ENCODE measurements at places on chromosomes 2 and 18.

DNA sequence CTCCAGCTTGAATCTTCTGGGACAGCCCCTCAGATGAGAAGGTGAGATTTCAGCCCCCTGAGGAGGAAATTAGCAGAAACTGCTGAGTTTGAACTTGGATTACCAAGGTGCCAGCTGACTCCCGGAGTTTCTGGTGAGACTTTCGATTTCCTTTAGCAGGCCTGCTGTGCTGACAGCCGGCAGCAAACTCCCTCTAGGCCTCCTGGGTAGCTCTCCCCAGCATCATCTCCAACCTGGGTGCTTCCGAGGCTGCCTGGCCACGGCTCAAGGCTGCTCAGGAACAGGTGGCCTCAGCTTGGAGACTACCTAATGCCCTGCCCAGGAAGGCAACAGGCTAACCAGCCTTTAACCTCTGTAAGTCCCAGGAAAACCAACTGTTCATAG, 16.5 kb downstream of the SDC1 start:
- DNase-seq = no peak

DNA sequence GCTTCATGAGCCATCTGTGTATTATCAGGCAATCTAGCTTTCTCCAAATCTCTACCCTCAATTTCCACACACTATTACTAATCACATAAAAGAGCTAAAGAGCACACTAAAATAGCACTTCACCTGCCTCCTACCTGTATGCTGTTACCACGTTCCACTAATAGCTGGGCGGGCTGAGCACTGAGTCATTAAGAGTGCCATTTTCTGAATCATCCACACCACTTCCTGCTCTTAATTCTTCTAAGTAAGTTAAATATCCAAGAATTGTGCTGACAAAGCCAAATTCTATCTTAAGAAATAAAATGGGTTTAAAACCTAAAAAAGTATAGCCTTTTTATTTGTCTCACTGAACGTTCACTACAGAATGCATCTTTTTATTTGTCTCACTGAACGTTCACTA, 35.7 kb downstream of the NOL10 start:
- no peak for DNase-seq

GRCh38 chr18:44741511-44741910, 60.8 kb downstream of the SETBP1 start:
- no peak for DNase-seq

- no peak for DNase-seq
Measured at GRCh38 chr2:208406474-208407451, at the start of gene PTH2R. Gene PTH2R (plus strand): TSS chr2:208406792. CDS start chr2:208407044, 252 bp downstream.

DNA sequence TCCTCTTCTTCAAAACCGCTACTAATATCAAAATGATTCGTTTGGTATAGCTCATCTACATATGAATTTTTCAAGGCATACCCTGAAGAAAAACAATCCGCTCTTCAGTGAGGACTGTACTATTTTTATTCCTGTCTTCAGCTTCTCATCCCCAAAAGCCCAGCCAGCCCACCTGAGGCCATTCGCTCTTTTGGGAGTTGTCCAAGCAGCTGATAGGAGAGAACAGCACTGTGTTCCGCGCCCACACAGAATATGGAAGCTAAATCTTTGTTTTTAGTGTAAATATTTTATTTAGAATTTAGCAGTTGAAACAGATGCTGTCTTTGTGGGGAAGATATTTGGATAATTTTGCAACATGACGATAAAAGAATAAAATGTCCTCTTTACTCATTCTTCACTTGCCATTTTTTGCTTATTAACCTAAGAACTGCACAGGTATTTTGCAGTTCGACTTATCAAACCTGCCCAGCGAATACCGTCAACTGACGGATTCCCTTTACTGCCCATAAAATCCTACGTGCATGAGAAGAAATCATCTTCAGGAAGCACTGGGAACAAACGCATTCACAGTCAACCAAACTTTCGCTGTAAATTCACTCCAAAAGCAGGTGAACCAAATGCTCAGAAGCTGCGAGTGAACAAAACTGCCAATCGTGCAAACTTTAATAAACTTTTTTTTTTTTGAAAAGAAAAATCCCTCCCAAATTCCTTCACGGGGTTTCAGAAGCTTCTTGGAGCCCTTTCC, 3.4 kb downstream of the ZNF521 start:
- DNase-seq = no peak

DNA sequence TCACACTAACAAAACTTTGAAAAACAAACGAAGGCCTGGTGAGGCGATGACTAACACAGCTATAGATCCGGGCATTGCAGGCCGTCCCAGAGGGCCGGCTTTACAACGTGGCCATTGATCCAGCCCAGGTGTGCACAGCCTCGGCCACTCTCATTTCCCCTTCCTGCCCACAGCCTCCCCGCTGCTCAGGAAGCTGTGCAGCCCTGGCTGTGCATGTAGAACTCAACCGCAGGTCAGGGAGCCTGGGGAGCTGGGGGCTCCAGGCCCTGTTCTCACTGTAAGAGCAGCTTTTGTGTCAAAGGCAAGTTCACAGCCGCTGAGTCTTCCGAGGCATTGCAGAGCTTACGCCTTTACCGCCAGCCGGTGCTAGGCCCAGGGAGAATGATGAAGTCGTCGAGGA, 87.2 kb downstream of the LONRF2 start:
- no peak for DNase-seq

DNA sequence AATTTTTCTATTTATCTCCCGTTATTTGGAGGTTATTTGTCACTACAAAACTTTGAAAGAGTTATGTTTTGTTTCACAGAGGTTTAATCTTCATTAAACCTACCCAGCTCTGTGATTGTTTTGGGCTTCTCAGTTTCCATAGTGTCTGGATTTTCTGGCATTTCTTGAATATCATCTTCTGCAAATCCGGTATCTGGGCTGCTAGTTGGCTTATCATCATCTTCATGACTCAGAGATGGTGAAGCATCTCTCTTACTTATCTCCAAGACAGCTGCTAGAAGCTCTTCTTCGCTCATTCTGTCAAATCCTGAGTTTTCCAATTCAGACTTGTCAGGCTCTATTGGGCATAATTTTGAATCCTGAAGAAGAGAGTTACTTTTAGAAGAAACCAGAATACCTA, 55.6 kb downstream of the VIL1 start:
- DNase-seq = no peak

DNA sequence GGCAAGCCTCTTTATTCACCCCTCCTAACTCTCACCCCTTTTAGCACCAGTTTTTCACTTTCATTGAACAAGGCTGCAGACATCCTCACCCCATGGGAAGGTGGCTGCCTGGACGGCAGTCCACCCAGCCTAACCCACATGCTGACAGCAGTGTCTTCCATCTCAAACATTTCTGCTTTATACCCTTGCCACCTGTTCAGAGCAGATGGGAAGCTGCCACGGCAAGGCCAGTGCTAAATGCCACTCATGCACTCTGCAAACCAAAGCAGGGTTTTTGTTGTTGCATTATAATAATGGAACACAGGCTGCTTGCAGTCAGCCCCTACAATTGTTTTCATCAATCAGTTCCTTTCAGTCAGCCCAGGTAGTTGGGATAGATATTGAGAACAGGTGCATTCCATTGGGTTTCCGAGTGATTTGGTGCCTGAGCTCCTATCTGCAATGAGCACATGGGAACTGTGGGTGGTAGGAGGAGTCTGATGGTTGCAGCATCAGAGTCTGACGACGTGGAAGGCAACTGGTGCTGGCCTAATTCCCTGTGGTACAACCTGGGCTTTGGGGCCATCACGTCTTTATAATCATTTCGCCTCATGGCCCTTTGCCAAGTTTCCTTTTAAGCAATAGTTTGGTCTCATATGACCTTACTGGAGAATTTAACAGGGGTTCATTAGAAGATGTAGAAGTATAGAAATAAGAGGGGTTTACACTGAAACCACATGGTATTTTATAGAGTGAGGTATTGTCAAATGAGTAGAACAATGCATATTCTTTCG, 252.5 kb upstream of the SP5 start:
- no peak for DNase-seq

- DNase-seq = no peak
Measured at GRCh38 chr2:116692988-116693387, 1121.5 kb upstream of the DDX18 start.

DNA sequence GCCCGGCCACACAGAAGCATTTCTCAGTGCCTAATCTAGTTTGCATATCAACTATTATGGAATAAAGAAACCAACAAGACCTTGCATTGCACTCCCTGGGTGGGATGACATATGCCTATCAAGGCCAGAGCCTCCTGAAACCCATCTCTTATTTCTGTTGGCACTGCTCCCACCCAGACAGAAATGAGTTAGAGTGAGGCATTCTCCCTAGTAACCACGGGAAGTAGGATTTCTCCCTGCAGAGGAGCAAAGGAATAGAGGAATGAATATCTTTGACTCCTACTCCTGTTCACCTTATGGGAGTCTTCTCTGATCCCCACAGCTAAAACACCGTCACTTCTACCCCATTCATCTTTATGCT, 24.2 kb upstream of the SCYGR1 start:
- DNase-seq = no peak

- no peak for DNase-seq
Measured at GRCh38 chr18:67144329-67144728, 372.2 kb downstream of the DSEL start.

DNA sequence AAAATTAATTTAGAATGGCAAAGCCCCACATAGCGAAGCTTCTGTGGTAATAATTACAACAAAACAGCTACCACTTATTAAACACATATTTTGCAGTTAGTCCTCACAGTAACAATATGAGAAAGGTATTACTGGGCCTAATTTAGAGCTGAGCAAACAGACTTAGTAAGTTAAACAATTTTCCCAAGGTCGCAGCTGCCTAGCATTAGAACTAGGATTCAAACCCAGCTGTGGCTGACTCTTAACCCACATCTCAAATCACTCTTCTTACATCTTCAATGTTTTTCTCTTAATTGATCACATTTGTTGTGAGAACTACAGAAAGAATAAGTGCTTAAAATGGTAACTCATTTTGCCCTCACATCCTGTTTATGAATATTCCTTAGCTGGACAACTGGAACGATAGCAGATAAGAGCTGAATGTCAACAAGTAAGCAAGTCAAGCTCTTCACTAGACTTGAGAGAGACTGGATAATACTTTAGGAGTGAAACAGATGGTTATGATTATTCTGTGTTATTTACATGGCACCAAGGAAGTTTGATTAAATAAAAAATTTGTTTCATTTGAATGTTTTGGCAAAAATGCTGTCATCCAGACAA, 59.4 kb upstream of the TMEM17 start:
- DNase-seq = no peak

DNA sequence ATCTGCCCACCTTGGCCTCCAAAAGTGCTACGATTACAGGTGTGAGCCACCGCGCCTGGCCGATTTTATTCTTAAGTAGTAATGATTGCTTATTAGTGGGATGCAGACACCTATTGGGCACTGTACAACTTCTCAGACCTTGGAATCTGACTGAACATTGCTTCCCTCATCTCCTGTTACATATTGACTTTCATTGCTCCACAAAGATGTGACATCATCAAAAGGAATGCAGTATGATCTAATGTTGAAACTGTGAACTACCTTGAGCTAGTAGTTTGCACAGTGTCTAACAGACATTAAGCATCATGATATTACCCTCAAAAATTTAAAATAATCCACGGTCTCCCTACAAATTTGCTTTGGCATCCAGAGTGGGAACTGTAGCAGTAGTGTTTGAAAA, 109.8 kb upstream of the SIX2 start:
- DNase-seq = no peak

DNA sequence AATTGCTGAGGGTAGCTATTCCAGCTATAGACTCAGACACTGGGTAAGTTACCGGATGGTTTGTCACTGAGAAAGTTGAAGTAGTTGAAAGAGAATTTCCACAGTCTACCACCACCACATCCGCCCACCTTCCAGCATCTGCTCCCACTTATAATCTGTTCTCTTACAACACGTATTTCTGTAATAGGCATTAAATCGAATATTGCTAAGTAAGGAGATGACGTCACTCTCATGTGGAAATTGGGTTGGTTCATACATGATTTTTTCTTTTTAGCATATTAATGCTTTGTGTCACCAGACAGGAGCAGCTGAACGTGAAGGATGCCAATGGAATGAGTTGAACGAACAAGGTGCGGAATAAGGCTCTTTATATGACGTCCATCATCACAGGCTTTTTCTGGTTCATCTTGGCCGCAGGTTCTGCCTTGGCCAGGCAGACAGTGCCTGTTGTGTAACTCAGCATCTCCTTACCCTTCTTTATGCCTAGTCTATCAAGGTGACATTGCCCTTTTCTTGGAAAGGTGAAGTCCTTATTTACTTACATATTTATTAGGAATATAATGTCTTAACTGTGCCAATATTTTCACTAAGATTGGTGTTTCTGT, 45.9 kb downstream of the THUMPD2 start:
- DNase-seq = no peak

DNA sequence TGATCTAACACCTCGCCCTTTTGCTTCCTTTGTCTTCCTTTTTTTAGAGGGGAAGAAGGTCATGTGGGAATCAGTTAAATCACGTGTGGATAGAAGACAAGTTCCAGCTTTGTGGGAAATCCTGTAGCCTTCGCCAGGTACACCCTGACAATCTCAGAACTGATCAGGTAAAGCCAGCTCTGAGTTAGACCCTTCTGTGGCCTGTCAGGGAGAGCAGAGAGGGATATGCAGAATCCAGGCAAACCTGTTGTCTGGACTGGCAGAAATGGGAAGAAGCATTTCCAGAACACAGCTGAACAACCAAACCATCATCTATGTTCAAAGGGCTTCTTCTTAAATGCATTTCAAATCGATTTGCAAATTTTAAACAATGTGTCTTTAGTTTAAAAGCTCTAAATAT, 247.4 kb upstream of the FN1 start:
- no peak for DNase-seq

DNA sequence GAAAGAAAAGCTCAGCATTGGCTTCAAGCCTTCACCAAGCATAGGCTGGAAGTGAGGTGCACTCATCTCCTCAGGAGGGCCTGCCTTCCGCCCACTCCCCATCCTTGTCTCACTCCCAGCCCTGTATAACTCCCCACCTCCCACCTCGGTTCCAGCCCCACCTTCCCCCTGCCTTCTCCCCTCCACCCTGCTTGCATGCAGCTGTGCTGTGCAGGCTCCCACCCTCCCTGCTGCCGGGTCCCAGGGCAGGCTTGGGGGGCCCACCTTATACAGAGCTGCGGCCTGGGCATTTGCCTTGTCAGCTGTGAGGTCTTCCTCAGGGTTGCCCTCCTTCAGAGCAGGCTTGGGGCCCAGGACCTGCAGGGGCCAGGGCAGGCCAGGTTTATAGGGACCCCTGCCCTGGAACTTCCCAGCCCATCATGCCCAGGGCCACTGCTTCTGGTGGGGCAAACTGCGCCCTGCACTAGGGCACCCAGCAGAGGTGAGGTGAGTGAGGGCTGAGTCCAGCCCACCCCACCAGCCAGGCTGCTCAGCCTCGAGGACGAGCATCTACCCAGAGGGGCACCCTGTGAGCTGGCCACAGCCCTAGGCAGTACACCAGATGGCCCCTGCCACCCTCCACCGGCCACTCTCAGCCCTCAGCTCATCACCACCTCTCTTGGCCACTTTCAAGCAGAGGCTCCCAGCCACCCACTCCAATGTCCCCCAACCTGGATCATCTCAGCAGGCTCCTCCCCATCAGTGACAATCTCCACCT, 11.6 kb downstream of the CAPG start:
- no peak for DNase-seq

Data from stimulated activated CD8-positive, alpha-beta memory T cell treated with anti-CD3 and anti-CD28 coated beads, Interleukin-4, amount 100 ng/mL, for 1 hour (primary cell).